ENCODE measurements at places on chromosomes 12 and 14.

DNA sequence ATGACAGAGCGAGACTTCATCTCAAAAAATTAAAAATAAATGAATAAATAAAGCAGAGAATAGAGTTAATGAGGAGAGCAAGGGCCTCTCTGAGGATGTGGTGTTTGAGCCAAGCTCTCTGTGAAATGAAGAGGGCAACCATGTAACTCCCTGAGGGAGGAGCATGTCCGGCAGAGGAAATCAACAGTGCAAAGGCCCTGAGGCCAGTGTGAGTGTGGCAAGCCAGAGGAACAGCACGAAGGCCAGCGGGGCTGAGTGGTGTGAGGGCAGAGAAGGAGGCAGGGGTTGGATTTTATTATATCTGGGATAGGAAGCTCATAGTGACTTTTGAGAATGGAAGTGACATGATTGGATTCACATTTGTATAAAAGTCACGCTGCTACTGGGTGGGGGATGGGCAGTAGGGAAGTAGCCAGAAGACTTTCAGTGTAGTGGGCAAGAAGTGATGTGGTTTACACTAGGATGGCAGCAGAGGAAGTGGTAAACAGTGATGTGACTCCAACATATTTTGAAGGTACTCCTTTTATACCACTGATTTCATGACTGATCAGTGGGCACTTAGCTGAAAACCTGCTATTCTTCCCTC is 10.3 kb upstream of the LRP1-AS start:
- DNase-seq, result no peak

DNA sequence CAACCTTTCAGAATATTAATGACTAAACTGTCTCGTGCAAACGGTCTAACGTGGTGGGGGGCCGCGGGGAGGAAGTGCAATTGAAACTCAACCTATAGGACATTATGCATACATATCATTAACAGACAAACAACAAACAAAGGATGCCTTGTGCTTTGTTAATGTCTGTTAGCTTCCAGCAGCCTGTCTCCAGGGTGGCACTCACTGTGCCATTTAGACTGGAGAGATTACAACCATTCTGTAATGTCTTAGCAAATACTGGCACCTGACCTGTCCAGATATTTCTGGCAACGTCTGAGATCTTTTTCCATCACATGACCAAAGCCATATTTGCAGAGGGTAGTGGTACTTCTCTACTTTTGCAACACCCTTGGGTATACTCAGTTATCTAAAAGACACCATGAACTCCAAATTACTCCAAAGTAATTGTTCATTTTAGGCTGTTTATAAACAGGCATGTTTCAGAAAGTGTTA is 11.6 kb downstream of the BHLHE41 start:
- peak; percentile 95 for DNase-seq

GRCh38 chr12:47754126-47754525 is 4.6 kb downstream of the RAPGEF3 start:
- DNase-seq, result no peak

- DNase-seq, result no peak
Observed at GRCh38 chr12:57620936-57621496, 9.8 kb downstream of the ARHGEF25 start.

DNA sequence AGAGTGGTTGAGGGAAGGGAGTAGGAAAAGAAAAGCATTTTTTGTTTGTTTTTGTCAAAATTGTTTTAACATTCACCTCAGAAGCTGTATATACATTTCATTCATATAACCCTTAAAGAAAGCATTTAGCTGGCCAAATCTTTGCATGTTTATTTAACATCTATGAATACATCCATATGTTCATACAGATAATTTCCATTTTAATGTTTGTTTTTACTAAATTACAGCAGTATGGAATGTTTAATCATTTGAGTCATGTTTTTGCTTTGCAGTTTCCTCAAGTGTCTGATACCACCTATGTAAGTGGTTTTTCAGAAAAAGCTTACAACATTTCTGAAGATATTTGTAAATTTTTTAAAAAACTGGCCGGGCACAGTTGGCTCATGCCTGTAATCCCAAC is 84.3 kb upstream of the ATF1 start:
- DNase-seq, result no peak

DNA sequence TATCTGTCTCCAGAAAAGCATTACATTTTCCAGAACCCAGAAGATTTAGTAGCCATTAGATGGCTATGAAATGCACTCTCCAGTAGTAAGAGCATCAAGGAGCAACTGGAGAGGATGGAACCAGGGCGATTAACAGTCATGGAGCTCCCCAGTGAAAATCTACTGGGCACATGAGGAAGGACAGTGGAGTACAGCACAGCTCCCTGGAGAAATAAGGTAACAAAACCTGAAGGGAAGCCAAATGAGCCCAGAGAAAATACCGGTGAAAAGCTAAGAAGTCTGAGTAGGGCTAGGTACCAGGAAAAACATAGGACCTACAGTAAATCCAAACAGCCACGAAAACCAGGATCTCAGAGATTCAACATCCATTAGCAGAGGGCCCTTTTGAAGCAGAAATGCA is 21.6 kb downstream of the SOX5 start:
- DNase-seq, result no peak

- no peak for DNase-seq
Observed at GRCh38 chr14:81170829-81171195, 49.9 kb downstream of the GTF2A1 start.

DNA sequence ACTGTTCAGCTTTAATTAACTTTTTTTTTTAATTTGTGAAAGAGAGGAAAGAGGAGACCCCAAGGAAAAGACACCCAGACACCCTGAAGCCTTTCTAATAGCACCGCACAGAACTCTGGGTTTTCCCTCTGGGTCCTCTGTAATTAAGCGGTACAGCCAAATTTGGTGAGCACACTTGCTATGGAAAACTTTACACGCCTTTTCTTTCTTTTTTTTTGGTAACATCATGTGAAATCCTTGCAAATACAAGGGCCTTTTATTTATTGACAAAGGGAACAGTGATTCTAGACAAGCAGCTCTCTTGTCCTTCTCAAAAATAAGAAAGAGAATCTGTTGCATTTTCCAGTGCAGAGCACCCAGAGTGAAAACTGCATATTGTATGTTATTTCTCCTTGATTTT is 44.4 kb upstream of the CPM start:
- DNase-seq, result no peak

DNA sequence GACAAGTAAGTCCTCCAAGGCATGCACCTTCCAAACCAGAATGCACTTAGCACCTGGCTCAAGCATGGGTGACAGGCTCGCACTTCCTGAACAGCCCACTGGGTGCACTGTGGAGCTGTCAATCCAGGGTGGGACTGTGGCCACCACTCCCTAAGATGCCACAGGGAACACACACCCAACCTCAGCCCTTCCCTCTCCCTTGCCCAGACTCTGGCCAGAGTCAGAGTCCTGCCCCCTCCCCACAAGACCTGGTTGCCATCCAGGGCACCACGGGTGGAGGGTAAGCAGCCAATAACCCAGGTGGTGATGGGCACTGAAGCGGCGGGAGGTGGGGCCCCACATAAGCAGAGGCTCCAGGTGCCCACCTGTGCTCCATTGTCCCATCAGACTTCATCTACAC is 160.6 kb downstream of the MYRFL start:
- DNase-seq, result no peak

DNA sequence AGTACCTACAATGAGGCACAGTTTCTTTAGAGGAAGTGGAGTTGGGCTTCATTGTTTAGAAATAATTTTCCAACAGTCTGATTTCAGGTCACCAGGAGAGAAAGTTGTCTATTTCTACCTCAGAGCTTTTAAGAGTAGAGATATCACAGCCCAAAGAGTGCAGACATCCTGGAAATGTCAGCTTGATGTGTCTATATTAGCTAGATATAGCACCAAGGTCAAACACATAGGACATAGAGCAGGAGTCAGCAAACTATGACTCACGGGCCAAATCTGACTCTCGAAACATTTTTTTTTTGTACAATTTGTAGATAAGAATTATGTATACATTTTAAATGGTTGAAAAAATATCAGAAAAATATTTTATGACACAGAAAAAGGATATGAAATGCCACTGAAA is 53.7 kb downstream of the KCNC2 start:
- no peak for DNase-seq

DNA sequence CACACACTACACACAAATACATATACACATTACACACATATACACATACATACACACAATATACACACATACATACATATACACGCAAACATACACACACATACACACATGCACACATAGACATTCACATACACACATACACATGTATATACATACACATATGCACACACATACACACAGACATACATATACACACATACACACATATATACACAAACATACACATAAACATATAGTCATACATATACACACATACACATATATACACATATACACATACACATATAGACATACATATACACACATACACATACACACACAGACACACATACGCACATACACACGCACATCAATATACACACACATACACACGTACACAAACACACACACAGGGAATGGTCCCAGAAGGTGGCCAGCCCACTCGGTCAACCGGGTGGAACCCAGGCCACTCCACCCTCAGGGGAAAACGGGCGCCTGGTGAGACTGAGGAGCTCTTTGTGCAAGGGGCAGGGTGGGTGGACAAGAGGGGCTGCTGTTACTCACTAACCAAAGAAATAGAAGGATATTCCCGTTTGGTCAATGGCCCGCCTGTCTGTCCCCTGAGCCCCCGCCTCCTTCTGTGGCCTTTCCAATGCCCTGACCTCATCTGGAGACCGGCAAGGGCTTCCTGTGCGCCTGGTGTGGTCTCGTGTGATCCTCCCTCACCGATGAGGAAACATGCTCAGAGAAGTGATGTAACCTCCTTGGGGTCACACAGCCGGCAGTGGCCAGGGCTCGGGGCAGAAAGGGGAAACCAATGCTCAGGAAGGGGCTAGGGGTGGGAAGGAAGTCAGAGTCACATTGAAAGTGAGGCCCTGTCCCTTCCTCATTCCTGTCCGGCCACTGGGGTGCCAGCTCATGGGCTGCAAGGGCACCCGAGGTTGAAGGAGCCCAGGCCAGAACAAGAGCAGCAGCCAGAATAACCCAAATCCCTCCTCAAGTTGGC is 5.3 kb downstream of the TRPV4 start:
- DNase-seq, result no peak

GRCh38 chr12:105724641-105725040 is 394.1 kb downstream of the C12orf75 start:
- no peak for DNase-seq

DNA sequence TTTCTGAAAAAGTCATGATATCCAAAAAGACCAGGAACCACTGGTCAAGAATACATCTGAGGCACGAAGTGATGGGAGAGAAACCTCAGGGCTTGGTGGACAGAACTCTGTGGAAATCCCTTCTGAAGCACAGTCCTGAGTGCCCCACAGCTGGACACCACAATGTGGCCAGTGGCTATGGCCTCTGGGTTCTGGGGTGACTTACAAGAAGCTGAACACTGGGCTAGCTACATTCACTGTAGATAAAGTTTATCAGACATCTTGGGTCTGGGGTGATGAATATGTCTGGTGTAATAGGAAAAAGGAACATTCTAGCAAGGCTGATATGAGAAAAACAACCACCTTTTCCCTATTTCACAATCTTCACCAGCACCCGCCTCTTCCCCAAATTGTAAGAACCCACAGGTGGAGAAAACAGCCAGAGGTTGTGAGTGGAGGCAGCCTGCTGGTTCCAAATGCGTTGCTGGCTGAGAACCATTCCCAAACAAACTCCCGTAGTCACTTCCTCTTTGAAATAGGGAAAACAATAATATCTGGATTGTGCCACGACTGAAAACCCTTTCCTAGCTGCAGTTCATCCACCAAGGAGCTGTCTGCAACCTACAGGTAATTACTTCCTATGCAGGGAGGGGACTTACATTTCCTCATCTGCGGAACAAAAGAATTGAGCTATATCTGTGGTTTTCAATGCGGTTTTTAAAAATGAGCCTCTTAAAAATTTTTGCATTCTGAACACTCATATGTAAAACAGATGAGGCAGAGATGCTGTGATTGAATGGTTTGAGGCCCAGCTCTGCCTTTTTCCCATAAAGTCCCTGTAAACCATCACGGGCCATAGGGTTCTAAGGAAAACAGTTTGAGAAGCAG is 193.6 kb downstream of the SLC41A2 start:
- no peak for DNase-seq

- no peak for DNase-seq
Observed at GRCh38 chr14:46279776-46280175, 371.8 kb downstream of the RPL10L start.

DNA sequence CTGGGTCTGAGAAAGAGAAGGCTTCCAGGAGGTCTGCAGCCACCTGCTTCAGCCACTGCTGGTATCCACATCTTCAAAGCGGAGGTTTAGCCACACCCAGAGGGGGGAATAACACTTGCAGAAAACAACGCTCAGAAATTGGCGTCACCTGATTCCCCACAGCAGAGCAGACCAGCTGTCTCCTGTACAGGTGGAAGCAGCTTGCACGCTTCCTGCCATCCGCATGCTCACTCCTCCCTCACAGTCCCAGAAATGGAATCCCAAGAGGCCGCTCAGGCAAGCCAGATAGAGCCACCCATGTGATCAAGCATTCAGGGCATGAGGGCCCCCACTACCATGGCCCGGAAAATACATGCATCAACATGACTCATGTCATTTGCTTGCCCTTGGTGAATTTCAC is 112.2 kb upstream of the DIO3 start:
- peak; percentile 25 for DNase-seq

GRCh38 chr14:96091941-96092411 is 52.8 kb downstream of the C14orf132 start:
- DNase-seq, result no peak

- no peak for DNase-seq
Observed at GRCh38 chr12:110822821-110823415, 23.9 kb upstream of the CCDC63 start.

DNA sequence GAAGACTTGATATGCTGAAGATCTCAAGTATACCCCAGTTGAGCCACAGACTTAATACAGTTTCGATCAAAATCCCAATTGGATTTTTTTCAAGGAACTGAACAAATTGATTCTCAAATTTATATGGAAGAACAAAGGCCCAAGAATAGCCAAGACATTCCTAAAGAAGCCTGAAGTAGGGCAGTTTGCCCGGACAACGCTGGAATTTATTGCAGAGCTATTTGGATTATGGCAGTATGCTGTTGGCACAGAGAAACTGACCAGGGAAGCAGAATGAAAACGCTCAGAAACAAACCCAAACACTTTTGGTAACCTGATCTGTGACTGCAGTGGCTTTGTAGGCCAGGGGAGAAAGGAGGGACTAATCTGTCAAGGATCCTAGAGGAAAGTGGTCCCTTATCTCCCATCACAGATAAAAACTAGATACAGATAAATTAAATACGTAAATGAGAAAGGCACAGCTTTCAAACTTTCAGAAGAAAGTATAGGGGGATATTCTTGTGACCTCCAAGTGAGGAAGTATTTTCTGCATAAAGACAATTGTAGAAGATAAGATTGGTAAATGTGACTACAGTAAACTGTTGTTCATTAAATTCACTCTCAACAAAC is 35.9 kb upstream of the GSC start:
- no peak for DNase-seq

- no peak for DNase-seq
Observed at GRCh38 chr12:101599771-101600484, 5.2 kb downstream of the MYBPC1 start.

- DNase-seq, result no peak
Observed at GRCh38 chr12:85733984-85734383, 102.2 kb downstream of the RASSF9 start.

Data from NCI-H1417 (cell line).